ENCODE measurements at places on chromosomes 1 and 21. TPM values are rescaled to one million over a fixed set of nuclear protein-coding genes. Genes with fewer than 3 reads are reported as not detected.
A peak's percentile ranks its signal among the peaks of the same experiment; 100 is the strongest.

Gene NDUFS2
- 82.6 TPM for total RNA-seq

- no peaks in the 10 kb centered on the region for H3K27me3 ChIP-seq
- H3K4me3 ChIP-seq = no peak overlapping the region
- H3K36me3 ChIP-seq = no peaks in the 10 kb centered on the region
- H3K27ac ChIP-seq = no peak overlapping the region
Observed at GRCh38 chr1:26025517-26025916, 3.9 kb downstream of the EXTL1 start.

Gene ANKRD65
- 2.4 TPM for total RNA-seq

- no peak overlapping the region for H3K4me3 ChIP-seq
- H3K27me3 ChIP-seq = no peaks in the 10 kb centered on the region
- no peak overlapping the region for H3K27ac ChIP-seq
- no peak for DNase-seq
- no peaks in the 10 kb centered on the region for H3K4me1 ChIP-seq
Observed at GRCh38 chr1:51736702-51737101, 119.8 kb downstream of the OSBPL9 start.

DNA sequence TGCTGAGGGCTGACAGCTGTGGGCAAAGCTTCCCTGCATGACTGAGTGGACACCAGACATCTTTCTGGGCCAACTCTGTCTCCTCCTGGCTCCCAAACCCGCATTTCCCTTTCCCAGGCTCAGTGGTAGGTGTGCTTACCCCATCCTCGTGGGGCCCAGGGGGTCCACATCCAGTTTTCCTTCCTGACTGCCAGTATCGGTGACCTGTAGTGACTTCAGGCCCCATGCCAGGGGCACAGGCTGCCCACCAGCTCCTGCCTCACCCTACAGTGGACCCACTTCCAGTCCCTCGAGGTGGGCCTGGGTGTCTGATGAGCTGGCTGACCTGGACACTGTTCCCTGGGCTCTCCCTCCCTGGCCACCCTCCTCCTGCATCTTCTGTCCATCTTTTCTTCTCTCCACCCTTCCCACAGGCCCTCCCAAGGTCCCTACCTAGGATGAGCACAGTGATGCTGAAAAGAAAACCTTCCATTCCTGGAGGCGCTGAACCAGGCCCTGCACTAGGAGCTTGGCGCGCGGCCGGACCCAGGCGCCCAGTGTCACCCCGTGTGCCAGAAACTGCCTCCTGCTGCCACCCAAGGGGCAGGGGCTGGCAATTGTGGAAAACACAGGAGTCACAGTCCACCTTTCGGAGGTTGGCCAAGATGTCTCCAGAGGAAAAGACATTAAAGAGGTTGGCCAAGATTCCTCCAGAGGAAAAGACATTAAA is 67.1 kb downstream of the RUNX3 start:
- no peak for DNase-seq
- H3K27me3 ChIP-seq = peaks cover 5% of the 10 kb centered on the region
- H3K27ac ChIP-seq = no peak overlapping the region
- H3K4me3 ChIP-seq = no peak overlapping the region
- peaks cover 9% of the 10 kb centered on the region for H3K4me1 ChIP-seq
- no peaks in the 10 kb centered on the region for H3K36me3 ChIP-seq

Gene AADACL3
- not detected for total RNA-seq

DNA sequence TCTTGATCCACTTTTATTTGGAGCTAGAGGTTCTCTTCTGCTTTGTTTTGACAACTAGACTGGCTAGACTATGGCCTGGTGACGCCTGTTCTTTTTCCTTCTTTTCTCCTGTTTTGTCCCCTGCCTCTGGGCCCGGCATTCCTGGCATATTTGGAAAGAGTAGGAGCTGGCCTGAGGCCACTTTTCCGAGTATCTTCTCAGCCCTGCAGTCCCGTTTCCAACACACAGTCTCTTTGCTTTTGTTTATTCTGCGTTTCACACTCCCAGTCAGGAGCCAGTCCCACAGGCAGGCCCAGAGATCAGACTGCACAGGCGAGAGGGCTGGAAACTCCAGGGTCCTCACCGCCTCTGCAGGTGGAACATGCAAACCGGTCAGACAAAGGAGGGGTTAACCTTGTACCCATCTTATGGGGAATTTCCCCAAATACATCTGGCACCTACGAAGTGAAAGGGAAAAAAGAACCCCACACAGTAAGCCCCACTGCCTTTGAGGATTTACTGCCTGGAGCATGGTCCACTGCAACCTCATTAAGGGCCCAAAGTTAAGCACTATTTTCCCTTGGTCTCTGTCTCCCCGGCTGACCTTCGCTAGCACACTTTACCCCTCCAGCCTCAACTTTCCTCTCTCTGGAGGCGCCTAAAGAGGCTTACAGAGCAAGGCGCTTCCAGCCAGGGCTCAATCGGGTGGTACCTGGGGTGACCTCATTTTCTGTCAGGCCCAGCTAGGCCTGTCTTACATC is 141.1 kb downstream of the TOMM20 start:
- H3K4me1 ChIP-seq = peaks cover 28% of the 10 kb centered on the region
- peak; percentile 68 for DNase-seq
- no peaks in the 10 kb centered on the region for H3K36me3 ChIP-seq
- no peak overlapping the region for H3K4me3 ChIP-seq

- no peak overlapping the region for H3K4me3 ChIP-seq
- no peaks in the 10 kb centered on the region for H3K36me3 ChIP-seq
- H3K27ac ChIP-seq = no peak overlapping the region
- peaks cover 15% of the 10 kb centered on the region for H3K4me1 ChIP-seq
- no peak for DNase-seq
Observed at GRCh38 chr1:232547938-232548484, 81.9 kb downstream of the SIPA1L2 start.

DNA sequence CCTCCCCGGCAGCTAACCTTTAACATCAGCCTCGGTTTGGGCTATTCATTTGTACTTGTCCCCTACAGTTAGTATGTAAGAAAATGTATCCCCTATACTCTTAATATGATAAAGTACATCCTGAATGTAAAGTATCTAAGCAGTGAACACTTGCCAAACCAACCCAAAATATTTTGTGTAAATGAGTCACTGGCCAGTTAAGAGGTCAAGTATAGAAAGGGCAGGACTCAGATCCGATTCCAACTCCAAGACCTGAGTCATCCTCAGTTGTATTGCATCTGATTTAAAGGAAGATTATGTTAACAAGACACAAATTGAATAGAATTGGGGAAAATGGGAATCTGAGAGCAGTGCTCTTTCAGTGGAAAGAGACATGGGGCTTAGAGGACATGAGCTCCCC is 84.4 kb downstream of the CD58 start:
- H3K4me1 ChIP-seq = peaks cover 65% of the 10 kb centered on the region
- no peak for DNase-seq
- H3K27ac ChIP-seq = no peak overlapping the region
- no peak overlapping the region for H3K4me3 ChIP-seq
- no peaks in the 10 kb centered on the region for H3K36me3 ChIP-seq

- peaks cover 7% of the 10 kb centered on the region for H3K4me1 ChIP-seq
- H3K36me3 ChIP-seq = no peaks in the 10 kb centered on the region
- H3K27ac ChIP-seq = peak overlapping the region; percentile 42
- DNase-seq = peak; percentile 86
- peaks cover 13% of the 10 kb centered on the region for H3K27me3 ChIP-seq
Observed at GRCh38 chr1:110630839-110631663, 24.9 kb upstream of the KCNA2 start.

GRCh38 chr1:68202239-68202832 is 30.0 kb downstream of the WLS start:
- peaks cover 52% of the 10 kb centered on the region for H3K4me1 ChIP-seq
- H3K27me3 ChIP-seq = no peaks in the 10 kb centered on the region
- H3K36me3 ChIP-seq = no peaks in the 10 kb centered on the region
- no peak for DNase-seq
- H3K4me3 ChIP-seq = no peak overlapping the region
- H3K27ac ChIP-seq = no peak overlapping the region

DNA sequence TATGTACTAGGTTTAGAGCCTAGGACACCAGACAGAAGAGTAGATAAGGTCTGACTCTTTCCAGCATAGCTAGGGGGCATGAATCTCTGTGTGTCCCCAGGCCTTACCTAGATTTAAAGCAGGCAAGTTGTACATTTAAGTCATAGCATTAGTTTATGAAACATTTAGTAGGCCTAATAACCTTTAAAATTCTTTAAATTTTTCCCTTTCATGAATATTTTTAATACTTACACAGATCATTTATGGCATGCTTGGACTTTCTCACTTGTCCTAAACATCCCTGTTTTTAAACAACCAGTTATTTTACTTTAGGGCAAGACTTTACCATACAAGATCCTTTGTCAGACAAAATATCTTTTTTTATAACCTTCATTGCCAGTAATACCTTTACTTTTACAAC is 258.4 kb upstream of the ZRANB2 start:
- no peak overlapping the region for H3K27ac ChIP-seq
- H3K27me3 ChIP-seq = no peaks in the 10 kb centered on the region
- no peak overlapping the region for H3K4me3 ChIP-seq
- no peak for DNase-seq
- H3K36me3 ChIP-seq = no peaks in the 10 kb centered on the region

Gene LHX8
- total RNA-seq = not detected

Gene SLC9C2
- total RNA-seq = not detected

Gene OR2L8
- not detected for total RNA-seq

- H3K4me3 ChIP-seq = no peak overlapping the region
- peaks cover 3% of the 10 kb centered on the region for H3K4me1 ChIP-seq
- DNase-seq = no peak
- H3K27ac ChIP-seq = no peak overlapping the region
- H3K36me3 ChIP-seq = no peaks in the 10 kb centered on the region
Observed at GRCh38 chr1:6435129-6435528, 10.6 kb downstream of the ESPN start.

Gene NBPF20
- 1.5 TPM for total RNA-seq

- H3K4me3 ChIP-seq = peak overlapping the region; percentile 87
- peaks cover 36% of the 10 kb centered on the region for H3K4me1 ChIP-seq
- H3K27me3 ChIP-seq = no peaks in the 10 kb centered on the region
- no peaks in the 10 kb centered on the region for H3K36me3 ChIP-seq
Observed at GRCh38 chr1:159924025-159924790, 1.1 kb downstream of the TAGLN2 start.

Gene LENEP
- not detected for total RNA-seq

DNA sequence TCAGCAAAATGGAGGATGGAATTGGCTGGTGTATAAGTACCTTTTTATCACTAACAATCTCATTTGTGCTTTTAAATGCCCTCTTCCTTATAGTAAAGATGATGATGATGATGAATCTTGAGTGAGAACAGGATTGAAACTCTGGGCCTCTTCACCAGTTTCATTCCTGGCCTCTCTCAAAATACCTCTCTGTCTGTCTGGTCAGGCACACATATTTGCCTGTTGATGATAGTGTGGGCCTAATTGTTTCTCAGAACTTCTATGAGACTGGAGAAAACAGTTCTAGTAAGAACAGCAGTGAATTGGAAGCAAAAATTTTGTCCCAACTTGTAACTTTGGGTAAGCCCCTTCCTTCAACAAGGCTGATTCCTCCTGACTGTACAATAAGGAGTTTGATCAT is 94.4 kb upstream of the RGS4 start:
- H3K4me1 ChIP-seq = no peaks in the 10 kb centered on the region
- H3K4me3 ChIP-seq = no peak overlapping the region
- no peak overlapping the region for H3K27ac ChIP-seq
- no peaks in the 10 kb centered on the region for H3K36me3 ChIP-seq

- H3K4me3 ChIP-seq = peak overlapping the region; percentile 78
- H3K27me3 ChIP-seq = no peaks in the 10 kb centered on the region
- no peaks in the 10 kb centered on the region for H3K36me3 ChIP-seq
- H3K27ac ChIP-seq = peak overlapping the region; percentile 94
- peak; percentile 54 for DNase-seq
Observed at GRCh38 chr1:19644681-19645410, 735 bp downstream of the NBL1 start.

All from transverse colon (tissue), 4 donors.